Activated CD4-positive, alpha-beta T cell treated with anti-CD3 and anti-CD28 coated beads for 4 hours (primary cell): ENCODE measurements at places on chromosomes 5 and 9.

- no peak for DNase-seq
Measured at GRCh38 chr9:17509701-17510100, 69.2 kb upstream of the SH3GL2 start.

GRCh38 chr5:132224716-132225115 is 2.9 kb downstream of the P4HA2 start:
- no peak for DNase-seq

GRCh38 chr5:13745508-13745907 is 199.0 kb downstream of the DNAH5 start:
- no peak for DNase-seq

GRCh38 chr5:94276048-94276447 is 342.4 kb downstream of the KIAA0825 start:
- no peak for DNase-seq

DNA sequence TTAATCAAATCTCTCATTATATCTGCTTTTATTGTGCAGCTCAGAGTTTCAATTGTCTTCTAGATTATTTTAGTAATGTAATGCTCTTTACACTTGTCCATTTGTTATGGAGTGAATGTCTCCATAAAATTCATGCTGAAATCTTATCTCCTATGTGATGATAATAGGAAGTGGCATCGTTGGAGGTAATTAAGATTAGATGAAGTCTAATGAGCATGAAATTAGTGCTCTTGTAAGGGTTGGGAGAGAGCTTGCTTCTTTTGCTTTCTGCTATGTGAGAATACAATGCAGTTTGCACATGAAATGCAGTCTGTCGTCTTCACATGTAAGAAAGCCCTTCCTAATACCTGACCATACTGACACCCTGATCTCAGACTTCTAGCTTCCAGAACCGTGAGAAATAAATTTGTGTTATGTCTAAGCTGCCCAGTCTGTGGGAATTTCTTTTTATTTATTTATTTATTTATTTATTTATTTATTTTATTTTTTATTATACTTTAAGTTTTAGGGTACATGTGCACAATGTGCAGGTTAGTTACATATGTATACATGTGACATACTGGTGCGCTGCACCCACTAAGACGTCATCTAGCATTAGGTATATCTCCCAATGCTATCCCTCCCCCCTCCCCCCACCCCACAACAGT is 1399.2 kb upstream of the CDH6 start:
- no peak for DNase-seq

- DNase-seq: no peak
Measured at GRCh38 chr9:114828303-114828650, 22.4 kb upstream of the TNFSF15 start.

GRCh38 chr9:106797299-106797698 is 65.7 kb upstream of the ZNF462 start:
- no peak for DNase-seq

DNA sequence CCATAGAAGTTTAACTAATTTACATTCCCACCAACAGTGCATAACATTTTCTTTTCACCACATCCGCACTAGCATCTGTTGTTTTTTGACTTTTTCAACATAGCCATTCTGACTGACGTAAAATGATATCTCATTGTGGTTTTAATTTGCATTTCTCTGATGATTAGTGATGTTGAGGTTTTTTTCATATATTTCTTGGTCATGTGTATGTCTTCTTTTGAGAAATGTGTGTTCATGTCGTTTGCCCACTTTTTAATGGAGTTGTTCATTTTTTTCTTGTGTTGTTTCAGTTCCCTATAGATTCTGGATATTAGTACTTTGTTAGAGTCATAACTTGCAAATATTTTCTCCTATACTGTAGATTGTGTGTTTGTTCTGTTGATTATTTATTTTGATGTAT is 163.4 kb downstream of the FER start:
- DNase-seq: no peak

- DNase-seq: no peak
Measured at GRCh38 chr5:177508221-177508611, 1.4 kb downstream of the DOK3 start.

GRCh38 chr5:91277093-91277626 is 106.0 kb downstream of the ARRDC3 start:
- DNase-seq: no peak

DNA sequence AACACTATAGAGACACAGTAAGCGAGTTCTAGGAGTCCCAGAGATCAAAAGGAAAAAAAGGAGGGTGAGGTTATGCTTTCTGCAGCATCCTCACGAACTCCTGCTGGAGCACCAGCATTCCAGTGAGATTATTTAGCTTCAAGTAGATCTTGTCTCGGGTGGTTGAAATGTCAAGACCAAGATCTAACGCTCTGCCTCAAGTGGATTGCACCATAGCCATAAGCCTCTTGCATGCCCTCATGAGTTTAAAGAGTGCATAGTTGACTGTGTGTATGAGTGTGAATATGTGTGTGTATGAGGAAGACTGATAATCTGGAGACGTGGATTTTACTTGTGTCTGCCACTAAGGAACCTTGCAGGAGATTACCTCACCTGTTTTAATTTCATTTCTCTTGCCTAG is 335.3 kb upstream of the ADAMTSL1 start:
- DNase-seq: no peak

- no peak for DNase-seq
Measured at GRCh38 chr5:31593665-31594064, 45.3 kb upstream of the PDZD2 start.

- DNase-seq: no peak
Measured at GRCh38 chr9:86387376-86387775, 33.2 kb upstream of the TUT7 start.

DNA sequence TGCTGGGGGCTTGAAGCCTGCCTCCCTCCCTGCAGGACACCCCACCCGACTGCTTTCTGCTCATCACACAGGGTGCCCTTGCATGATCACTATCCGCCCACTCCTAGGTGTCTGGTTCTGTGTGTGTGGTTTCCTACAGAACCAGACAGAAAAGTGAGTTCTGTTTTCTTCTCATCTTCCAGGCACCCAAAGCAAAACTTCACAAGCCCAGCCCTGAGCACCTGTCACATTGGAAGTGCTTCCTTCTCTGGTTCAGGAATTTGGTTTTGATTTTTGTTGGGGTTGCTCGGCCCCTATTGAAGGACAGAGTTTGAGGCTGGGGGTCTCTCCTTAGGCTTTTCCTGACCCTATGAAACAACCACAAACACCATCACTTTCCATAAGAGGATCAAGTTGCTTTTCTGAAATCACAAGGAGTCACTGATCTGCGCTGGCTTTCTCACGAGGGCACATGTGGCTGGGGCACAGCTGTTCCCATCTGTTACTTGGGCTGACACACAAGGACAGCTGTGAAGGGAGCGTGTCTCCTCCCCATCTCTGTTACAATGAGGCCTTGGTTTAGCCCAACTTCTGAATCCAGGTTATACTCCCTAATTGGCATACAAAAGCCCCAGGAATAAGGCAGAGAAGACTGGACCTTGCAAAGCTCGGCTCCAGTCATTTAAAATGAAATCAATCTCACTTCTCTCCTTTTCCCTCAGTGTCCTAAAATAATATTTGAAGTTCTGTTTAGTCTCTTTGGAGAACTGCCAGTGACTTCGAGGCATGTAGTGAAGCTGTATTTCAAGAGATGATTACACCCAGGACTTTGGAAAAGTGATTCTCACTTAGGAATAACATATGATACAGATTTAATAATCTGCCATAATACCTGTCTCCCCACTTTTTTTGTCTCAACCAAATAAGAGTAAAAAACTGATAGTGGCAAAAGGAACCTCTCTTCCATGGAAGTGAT is 213.1 kb upstream of the GAS1 start:
- DNase-seq: no peak

- DNase-seq: no peak
Measured at GRCh38 chr9:26723486-26723885, 169.1 kb downstream of the CAAP1 start.

DNA sequence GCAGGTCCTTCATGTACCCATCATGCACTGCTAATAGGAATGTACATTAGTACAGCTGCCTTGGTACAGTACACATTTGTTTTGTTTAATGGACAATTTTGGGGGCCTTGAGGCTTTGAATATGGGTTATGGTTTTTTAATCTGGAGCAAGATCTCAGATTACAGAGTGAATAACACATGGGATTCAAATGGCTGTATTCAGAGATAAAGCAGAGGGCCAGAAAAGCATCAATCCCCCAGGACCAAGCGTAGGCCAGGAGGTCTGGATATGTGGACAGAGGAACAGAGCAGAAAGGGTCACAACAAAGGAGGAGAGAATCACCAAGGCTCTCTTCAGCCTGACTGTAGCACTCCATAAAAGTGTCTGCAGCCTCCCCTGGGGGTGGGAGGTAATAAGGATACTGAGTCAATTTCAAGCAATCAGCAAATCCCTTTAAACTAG is 47.7 kb upstream of the STK32A start:
- no peak for DNase-seq

DNA sequence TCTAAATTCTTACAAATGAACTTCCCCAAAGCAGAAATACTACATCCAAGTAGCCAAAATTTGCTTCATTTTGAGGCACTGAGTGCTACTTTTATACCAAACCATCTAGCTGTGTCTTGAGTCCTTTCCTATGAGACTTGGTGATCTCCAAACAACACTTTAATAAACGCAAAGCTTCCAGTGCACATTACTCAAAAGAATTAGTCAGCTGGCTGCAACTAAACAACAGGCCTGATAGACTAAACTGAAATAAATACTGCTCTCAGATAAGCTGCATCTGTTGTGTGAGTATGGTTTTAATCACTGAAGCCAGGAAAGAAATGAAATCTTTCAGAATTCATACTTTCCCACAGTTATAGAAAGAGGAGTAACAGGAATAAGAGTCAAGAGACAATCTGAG is 80.3 kb downstream of the VCAN start:
- DNase-seq: no peak

DNA sequence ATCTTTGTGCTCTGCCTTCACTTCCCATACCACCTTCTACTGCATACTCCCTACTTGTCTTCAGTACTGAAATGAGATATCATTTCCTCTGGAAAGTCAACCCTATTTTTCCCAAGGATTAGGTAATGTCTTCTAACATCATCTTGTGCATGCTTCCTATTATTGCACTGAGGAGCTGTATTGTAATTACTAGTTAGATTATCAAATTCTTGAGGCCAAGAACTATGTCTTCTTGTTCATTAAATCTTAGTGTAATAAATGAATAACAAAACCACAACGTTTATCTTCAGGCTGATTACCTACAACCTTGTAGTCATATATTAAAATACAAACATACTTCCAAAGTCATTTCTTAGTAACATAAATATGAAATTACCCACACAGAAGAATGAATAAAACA is 87.9 kb upstream of the POU5F2 start:
- no peak for DNase-seq

DNA sequence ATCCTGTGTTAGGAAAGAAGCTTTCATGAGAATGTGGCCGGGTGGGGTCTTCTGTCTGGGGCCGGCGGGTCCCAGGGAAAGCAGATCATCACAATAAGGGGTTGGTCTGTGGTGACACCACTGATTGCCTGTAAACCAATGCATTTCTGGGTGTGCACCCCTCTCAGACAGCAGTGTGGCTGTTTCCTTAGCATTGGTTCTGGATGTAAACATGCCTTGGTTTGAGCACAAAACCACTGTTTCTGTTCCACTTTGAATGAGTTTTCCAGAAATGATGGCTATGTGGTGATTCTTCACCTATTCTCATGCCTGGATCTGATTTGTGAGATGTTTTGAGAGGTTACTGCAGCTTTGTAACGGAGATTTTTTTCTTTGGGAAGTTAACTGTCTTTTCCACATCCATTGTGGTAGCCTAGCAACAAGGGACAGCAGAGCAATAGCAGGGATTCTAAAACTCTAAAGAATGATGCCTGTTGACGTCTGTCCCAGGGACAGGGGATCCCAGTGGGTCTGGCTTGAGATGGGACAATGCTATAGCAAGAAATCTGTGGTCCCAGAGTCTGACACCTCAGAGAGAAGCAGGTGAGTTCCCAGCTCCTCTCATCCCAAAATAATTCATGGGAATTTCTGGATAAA is at the start of gene CCDC192:
Gene CCDC192 (plus strand): TSS at position 466 of the 636 bp plus-strand sequence. CDS start 55 bp downstream, at position 521.
- DNase-seq: no peak

DNA sequence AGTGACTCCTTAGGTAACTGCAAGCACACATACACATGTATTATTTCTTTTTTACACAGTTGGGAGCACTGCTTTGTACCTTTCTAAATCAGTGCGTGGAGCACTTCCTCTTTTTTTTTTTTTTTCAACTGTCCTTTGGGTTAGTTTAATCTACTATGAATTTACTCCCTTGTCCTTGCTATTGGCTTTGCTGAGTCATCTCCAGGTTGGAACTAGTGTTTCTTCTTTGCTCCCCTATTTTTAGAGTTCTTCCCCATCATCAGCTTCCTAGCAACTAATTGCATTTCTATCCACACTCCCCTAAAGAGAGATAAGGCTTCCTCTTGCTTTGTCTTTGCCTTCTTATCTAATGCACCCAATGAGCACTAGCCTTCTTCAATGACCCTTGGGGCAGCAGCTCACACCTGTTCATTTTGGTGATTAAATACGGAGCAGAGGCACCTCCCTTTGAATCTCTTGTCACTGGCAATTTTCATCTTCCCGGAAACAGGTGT is 24.3 kb downstream of the S100Z start:
- DNase-seq: no peak

- no peak for DNase-seq
Measured at GRCh38 chr5:162603443-162604070, 536.0 kb downstream of the GABRG2 start.

GRCh38 chr9:18726546-18726945 is 252.6 kb downstream of the ADAMTSL1 start:
- no peak for DNase-seq

DNA sequence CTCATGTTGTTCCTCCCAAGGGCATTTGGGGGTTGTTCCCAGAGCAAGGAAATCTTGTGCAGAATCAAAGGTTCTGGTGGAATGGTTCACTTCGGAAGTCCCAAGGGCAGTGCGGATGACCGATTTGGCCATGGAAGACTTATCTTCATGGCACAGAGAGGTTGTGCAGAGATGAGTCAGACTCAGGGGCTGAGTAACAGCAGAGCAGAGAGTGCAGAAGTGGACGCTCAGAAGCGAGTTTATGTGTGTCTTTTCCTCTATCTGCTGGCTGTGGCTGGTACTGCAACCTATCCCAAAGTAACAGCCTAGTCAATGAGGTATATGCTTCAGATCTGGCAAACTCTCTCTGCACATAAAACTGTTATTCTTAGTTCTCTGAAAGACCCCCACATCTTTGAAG is 118.1 kb downstream of the DPYSL3 start:
- no peak for DNase-seq

GRCh38 chr9:105195259-105195658 is 49.2 kb upstream of the SLC44A1 start:
- no peak for DNase-seq

DNA sequence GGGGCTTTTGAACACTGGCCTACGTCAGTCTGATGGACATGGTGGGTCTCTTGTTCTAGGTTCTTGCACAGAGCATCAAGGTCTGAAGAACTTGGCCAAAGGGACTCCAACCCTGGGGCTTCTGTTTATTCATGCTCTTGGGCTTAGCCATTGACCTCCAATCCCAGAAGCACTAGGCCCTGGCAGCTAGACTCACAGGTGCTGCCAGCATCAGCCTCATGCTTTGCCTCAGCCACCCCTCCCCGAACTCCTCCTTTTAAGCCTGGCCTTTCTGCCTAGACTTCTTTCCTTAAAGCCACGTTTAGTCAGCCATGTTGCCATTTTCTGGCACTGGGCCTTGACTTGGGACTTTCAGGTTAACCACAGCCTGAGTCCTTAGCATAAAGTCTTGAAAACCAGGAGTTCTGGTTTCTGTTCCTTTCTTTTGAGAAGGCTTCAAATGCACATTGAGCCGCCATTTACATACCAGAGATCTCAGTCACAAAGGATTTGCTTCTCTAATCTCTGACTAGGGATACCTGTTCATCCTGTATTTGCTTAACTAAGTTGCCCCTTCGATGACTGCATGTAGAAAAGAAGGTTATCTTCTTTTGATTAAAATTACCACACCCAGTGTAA is 54.7 kb downstream of the ANGPTL2 start:
- no peak for DNase-seq
